ENCODE measurements at places on chromosomes 4 and X.

DNA sequence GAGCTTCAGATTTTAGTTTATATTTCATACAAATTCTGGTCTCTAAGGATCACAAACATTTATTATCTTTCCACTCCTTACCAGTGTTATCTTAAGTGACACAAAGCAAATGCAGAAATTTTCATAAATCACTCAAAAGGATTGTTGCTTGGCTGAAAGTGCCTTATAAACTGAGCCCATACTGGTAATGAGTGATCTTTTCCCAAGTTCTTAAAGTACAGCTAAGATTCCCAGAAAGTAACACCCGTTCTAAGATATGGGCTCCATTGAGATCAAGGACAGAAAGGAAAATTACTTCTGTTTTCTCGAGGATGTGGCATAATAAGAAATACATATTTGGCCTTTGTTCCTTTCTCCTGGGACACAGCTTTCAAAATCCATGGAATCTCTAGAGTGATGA lies 313.7 kb downstream of the ARHGAP24 start:
- no peak for DNase-seq

GRCh38 chrX:119721487-119721886 lies 28.5 kb upstream of the SEPTIN6 start:
- no peak for DNase-seq

GRCh38 chr4:126766241-126766640 lies 866.5 kb upstream of the INTU start:
- DNase-seq = no peak

DNA sequence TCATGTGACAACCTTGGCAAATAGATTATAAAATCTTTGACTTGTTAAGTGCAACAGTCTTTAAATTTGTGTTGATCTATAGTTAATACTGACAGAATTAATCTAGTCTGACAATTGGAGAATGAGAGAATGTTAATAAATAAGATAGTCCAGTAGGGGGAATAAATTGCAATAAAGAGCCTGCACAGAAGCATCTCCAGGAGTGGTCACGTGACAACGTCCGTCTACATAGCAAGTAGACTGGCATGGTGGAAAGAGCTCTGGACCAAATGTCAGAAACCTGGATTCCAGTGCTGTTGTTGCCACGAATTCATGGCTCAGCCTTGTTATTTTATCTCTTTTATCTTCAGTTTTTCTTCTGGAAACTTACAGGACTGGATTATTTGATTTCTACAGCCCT lies 436.5 kb downstream of the RAB28 start:
- no peak for DNase-seq

- no peak for DNase-seq
Observed at GRCh38 chr4:173642509-173642908, 112.5 kb upstream of the HAND2 start.

DNA sequence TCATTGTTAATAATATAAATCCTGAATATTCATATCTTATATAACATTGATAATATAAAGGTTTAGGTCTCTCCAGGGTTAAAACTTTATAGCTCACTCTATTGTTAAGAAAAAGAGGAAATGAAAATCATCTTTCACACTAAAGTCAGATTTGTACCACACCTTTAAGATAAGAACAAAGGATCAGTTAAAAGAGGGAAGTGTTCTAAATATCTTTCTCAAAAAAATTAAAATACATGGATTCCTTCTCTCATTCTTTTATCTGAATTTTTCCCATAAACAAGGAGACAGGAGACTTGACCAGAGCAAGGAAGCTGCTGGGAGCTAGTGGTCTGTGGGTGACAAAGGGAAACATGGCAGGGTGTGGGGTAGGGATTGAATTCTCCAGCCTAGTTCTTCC lies 323.0 kb upstream of the CPXCR1 start:
- no peak for DNase-seq

DNA sequence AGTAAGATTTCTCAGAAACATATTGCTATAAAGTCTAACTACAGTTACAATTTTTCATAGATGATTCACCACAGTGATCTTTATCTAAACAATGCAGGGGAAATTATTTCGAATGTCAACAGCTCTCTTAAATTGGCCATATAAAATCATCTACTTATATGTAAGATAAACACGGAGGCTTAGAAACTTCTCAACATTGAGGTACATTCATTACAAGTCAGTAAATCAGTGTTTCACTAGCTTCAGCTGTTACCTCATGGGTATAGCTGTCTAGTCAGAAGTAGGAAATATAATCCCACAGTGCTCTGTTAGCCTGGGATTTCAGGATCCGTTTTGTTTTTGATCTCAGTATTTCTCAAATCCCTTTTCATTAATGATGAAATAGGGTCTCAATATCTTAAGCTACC lies 43.2 kb downstream of the PCDH7 start:
- DNase-seq = no peak

DNA sequence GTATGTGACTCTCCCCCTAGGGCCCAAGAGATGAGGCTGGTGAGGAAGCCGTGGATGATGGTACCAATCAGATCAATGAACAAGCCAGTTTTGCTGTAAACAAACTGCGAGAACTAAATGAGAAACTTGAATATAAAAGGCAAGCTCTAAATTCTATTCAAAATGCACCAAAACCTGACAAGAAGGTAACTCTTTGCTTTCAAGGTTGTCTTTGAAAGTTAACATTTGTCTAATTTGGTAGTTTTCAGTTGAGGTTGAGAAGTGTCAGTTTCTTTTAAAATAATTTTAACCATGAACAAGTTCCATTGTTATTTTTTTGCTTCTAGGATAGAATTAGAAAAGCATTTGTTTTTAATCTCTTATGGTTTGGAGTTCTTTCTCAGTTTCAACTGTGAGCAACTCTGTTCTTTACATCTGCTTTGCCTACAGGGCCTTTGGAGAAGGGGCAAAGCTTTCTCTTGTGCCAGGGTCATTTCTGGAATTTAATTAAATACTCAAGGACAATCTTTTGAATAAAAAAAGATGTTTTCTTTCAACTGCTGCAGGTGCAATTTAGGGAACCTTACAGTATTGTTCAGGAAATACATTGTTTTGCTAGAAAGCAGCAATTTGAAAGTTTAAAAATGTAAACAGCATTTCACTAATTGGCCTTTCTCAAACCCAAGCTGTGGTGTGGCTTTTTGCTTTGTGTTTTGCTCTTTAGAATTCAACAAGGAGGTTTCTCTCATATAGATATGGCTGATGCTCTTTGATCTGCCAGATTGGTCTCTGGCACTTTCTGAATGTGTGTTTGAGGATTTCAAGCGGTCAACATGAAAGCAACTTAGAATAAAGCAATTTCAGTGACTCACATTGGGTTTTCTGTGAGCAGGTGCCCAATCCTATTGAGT lies 62.9 kb downstream of the LRP2BP start:
- DNase-seq = no peak

DNA sequence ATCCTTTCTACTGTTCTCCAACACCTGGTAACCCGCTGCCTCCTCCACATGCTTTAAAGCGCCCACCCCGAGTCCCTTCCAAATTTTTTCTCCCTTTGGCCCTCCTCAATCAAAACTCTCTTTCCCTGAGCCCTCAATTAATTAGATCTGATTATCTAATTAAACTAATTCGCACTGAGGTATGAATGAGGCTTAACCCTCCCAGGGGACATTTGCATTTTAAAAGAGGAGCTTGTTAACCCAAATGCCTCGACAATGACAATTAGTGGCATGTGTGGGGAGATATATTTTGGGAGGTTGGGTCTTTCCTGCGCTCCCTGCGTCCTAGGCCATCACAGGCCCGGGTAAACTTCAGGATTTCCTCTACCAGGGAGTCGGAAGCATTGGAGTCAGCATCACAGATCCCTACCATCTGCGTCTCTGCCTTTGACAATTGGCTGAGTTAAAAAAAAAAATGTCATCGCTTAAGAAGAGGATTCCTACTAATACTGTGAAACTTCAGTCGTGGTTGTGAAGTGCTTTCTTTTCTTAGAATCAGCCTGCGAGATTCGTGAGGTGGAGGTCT lies 50.6 kb downstream of the TENM3 start:
- peak; percentile 42 for DNase-seq

GRCh38 chr4:182770259-182770995 lies 146.8 kb downstream of the DCTD start:
- no peak for DNase-seq

DNA sequence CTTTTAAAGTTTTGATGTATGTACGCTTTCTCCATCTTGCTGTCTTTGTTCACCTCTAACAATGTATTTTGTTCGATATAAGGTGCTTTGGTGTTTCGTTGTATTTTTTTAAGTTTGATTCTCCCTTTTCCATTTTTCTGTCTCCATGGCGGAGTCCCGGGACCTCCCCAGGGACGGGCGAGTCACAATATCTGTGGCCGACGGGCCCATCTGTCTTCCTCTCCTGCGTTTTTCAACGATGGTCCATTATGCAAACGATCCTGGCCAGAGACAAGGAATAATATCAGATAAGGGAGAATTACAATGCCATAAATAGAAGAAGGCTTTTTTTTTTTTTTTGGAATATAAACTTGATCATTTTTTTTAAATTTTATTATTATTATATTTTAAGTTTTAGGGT lies 112.3 kb upstream of the SHOX start:
- DNase-seq = no peak

DNA sequence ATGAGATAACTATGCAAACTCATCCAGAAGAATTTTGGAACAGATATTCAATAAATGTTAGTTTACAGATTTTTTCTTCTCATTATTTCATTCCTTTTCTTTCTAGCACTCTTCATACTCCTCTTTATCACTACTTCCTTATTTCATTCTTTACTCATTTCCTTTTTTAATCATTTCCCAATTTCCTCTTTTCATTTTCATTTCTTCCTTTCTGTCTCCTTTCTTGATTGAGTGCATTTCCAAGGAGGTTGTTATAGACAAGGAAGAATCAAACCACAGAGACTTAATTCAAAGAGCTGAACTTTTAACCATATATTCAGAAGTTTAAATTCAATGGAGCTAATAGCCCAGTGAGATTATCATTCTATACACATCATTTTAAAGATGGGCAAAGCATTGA lies 600.7 kb downstream of the ARAP2 start:
- DNase-seq = no peak

DNA sequence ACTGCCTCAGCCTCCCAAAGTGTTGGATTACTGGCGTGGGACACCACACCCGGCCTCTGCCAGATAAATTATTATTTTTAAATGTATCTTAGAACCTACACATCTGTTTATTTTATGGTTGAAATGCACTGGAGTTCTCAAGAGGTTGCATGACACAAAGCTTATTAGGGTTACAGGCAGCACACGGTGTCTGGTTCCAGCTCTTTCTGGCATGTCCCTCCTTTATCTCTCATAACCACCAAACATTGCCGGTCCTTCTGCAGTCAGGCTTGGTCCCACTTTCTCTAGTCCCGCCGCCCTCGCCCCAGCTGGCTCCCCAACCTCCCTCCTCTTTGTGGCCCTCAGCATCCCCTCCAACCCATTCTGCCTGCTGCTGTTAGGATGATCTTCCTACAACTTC lies 39.7 kb upstream of the SPRY1 start:
- DNase-seq = no peak

DNA sequence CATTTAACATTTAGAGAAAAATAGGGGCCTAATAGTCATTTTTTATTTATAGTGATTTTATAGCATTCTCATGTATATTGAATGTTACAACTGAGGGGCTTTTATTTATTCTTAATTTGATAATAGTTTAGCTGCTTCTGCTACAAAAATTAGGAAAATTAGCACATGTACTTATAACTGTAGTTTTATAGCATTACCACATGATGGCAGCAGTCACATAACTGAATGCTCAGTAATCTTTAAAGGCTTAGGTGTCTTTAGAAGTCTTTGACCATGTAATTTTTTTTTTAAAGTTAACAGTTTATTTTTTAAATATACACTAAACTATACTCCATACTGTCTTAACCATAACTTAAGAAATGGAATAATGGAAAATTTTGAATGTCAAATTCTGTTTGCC lies 136.6 kb downstream of the STAG2 start:
- no peak for DNase-seq

GRCh38 chr4:185600801-185601434 lies 65.6 kb upstream of the PDLIM3 start:
- no peak for DNase-seq

GRCh38 chr4:184395971-184396391 lies 78.4 kb downstream of the IRF2 start:
- DNase-seq = no peak

DNA sequence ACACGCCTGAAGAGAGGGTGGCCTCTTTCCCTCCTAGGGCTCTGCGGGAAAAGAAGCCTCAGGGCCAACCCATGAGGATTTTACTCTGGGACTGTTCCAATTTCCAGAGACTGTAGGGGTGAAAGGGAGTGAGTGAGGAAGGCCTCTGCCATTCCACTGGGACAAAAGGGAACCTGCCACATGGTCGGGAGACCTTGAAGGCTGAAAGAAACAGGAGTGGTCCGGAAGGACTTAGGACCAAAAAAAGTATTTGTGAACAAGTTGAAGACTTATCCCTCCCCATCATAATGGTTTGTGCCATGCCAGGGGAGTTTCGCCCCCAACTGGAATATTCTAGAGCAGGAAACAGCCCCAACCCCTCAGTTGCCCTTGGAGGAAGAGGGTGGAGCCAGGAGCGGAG lies at the start of gene TEX13B:
Gene TEX13B, minus strand, starts transcription at position 15 of the 400 bp plus-strand sequence. CDS start 243 bp downstream, outside the sequence.
- no peak for DNase-seq

- no peak for DNase-seq
Observed at GRCh38 chr4:2281575-2282343, 19.9 kb upstream of the MXD4 start.

DNA sequence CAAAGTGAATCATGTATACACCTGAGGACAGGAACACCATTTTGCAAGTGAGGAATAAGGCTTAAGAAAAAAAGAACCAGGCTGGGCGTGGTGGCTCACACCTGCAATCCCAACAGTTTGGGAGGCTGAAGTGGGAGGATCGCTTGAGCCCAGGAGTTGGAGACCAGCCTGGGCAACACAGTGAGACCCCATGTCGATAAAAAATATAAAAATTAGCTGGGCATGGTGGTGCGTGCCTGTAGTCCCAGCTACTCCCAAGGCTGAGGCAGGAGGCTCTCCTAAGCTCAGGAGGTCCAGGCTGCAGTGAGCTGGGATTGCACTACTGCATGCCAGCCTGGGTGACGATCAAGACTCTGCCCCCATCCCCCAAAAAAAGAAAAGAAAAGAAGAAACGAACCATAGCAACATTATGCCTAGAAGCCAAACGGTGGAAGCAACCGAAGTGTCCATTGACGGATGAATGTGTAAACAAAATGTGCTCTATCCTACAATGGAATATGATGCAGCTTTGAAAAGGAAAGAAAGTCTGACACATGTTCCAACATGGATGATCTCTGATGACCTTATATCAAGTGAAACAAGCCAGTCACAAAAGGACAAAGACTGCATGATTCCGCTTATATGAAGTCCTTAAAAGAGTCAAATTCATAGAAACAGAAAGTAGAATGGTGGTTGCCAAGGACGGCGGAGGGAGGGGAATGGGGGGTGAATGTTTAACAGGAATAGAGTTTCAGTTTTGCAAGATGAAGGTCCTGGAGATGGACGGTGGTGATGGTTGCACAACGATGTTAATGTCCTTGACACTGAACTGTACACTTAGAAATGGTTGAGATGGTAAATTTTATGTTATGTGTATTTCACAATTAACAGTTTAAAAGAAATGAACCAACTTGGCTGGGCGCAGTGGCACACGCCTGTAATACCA lies 8.6 kb upstream of the KIAA0232 start:
- no peak for DNase-seq

Measured in D341Med (cell line).